ENCODE measurements at places on chromosomes 2 and 18. TPM values are rescaled to one million over a fixed set of nuclear protein-coding genes. Genes with fewer than 3 reads are reported as not detected.

The CFC1 gene
- not detected for total RNA-seq

The GALNT14 gene
- total RNA-seq, result 1.1 TPM

The ATP6V1B1 gene
- not detected for total RNA-seq

The APCDD1 gene
- not detected for total RNA-seq

The ELOA2 gene
- total RNA-seq, result not detected

The TEX44 gene
- total RNA-seq, result not detected

The C1GALT1C1L gene
- not detected for total RNA-seq

The ASB18 gene
- not detected for total RNA-seq

The LONRF2 gene
- total RNA-seq, result 0.20 TPM

The RAX gene
- not detected for total RNA-seq

The STPG4 gene
- not detected for total RNA-seq

The FBXO36 gene
- total RNA-seq, result 2.0 TPM

The THUMPD2 gene
- total RNA-seq, result 16.9 TPM

GRCh38 chr2:166074430-166074829 lies 53.4 kb downstream of the SCN1A start:
- no peak for DNase-seq

- no peak for DNase-seq
Measured at GRCh38 chr2:226733189-226733858, 66.3 kb downstream of the IRS1 start.

- no peak for DNase-seq
Measured at GRCh38 chr2:74583504-74583903, 29.0 kb downstream of the DOK1 start.

DNA sequence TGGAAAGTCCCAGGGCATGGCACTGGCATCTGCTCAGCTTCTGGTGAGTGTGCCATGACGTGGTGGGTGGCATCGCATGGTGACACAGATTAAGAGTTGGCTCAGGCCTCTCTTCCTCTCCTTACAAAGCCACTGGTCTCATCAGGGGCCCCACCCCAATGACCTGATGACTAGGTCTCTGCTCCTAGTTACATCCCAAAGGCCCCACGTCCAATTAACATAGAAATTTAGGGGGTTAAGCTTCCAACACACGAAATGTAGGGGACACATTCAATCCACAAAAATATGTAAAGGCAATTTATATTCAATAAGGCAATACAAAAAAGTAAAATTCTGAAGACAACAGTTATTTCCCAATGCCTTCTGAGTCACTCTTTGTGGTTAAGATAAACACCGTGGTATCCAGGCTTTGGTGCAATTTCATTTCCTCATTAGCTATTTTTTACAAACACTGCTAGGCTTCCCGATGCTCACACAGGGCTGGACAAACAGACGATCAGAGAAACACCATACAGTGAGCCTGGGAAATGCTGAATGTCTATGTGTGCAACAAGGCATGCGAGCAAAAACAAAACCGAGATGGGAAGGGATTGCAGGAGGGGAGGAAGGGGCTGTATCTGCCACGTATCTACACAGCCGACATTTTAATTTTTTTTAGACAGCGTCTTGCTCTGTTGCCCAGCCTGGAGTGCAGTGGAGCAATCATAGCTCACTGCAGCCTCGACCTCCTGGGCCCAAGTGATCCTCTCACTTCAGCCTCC lies 67.2 kb downstream of the MBP start:
- peak; percentile 76 for DNase-seq

DNA sequence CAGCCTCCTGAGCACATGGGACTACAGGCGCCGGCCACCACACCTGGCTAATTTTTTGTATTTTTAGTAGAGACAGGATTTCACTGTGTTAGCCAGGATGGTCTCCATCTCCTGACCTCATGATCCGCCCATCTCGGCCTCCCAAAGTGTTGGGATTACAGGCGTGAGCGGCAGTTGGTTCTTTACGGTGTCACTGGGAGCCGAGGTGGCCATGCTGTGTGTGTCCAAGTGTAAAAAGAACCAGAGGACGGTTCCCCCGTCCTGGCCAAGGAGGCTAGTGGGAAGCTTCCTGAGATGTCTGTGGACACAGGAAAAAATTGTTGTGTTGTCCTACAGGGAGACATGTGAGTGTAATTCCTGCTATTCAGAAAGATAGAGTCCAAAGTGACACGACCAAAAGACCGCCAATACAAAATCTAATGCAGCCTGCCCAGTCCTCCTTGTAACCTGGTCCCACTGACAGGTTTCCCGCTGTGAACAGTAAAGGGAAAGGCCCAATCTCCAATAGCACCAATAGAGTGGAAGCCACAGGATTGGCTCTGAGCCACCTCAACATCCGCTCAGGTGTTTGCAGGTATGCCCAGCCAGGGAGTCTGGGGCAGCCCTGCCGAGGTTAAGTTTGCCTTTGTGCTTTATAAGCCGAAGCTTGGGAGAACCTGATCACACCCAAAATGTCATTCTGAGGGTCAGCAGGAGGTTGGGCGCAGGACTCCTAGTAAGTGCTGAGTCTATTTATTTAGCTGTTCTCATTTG lies 40.6 kb downstream of the NCK2 start:
- DNase-seq, result no peak

GRCh38 chr18:13538630-13539029 lies 187.7 kb downstream of the FAM210A start:
- no peak for DNase-seq

DNA sequence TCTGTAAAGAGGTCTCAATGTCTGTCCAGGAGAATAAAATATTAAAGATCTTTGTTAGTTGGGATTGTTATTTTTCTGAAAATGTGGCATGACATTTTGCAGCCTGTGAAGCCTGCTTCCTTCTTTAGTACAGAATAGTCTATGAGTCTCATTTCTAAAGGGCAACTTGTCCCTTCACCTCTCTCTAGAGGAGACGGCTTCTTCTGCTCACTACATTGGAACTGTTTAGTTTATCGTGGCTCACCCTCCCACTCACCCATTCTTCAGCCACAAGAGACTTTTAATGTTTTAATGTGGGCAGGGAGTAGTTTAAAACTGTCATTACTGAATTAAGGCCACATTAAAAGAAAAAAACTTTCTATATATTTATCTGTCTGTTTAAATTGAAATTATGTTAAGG lies 161.0 kb downstream of the BARD1 start:
- DNase-seq, result peak; percentile 6

DNA sequence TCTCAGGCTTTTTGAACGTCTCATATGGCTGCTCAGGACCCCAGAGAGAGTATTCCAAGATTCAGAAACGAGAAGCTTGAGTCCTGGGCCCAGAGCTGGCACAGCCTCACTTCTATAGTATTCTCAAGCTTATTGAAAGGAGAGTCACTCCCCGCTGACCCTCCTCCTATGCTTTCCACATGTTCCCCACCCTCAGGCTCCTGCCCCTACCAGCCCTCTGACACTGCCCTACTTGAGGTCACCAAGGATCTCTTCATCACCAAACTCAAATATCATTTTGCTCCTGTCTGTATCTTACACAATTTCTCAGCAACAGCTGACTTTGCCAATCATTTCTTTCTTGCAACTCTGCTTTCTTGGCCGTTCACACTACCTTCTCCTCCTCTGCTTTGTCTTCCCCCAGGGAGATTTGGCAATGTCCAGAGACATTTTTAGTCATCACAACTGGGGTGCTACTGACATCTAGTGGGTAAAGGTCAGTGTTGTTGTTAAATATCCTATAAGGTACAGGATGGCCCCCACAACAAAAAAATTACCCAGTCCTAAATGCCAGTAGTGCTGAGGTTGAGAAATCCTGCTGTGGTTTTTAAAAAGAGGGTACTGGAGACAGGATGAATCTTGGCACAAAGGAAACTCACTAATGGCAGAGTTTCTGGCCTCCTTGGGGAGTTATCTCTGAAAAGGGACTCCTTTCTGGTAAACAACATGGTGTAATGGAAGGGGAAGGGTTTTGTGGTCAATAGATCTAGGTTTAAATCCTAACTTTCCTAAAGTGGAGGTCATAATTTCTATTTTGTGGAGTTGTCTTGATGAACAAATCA lies 26.9 kb upstream of the INSIG2 start:
- peak; percentile 4 for DNase-seq

DNA sequence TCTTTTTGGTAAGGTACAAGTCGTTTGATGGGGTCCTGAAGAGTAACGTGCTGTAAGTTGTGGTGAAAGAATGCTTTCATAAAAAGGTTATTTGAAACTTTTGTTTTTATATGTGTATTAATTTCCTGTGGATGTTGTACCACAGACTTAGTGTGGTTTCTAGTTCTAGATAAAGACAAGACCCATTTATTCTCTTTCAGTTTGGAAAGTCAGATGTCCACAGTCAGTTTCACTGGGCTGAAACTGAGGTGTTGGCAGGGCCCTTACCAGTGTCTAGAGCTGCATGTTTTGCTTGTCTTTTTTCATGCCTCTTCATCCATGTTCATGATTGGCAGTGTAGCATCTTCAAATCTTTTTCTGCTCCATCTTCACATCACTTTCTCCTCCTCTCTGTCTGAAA lies 22.1 kb upstream of the DOCK10 start:
- peak; percentile 15 for DNase-seq

GRCh38 chr2:110994250-110994961 lies 126.3 kb upstream of the BCL2L11 start:
- DNase-seq, result no peak

- DNase-seq, result peak; percentile 41
Measured at GRCh38 chr2:8289111-8289510, 392.7 kb upstream of the ID2 start.

GRCh38 chr2:205658068-205658467 lies 24.2 kb upstream of the NRP2 start:
- no peak for DNase-seq

DNA sequence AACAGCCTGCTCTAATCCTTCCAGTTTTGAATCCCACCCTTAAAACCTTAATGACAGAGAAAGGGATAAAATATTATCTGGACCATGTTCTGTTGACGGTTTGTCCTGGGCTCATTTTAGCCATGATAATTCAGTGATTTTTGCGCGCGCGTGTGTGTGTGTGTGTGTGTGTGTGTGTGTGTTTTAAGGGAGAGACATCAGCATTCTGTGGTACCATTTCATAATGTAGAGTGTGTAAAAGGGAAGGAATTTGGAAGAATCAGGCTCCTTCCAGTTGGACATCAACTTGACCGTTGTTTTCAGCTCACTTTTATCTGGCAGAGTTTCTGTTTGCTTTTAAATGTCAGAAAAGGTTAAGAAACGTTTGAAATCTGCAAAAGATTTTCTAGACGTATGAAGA lies 535.5 kb downstream of the TNS1 start:
- DNase-seq, result no peak

DNA sequence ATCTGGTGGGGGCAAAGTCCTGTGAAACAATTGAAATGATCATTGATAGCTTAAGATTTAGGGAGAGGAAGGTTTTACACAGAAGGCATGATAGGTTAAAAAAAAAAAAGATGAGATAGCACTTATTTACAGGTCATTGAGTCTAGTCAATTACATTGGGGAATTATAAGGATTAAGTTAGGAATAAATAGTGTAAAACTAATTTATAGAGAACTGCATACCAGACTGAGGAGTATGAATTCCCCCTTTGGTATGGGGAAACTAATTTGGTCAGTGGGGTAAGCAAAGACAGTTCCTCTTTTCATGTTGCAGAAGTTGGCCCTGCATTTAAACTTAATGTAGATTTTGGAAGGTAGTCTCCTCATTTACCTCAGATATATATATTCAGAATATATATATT lies 10.8 kb downstream of the GLS start:
- DNase-seq, result no peak

DNA sequence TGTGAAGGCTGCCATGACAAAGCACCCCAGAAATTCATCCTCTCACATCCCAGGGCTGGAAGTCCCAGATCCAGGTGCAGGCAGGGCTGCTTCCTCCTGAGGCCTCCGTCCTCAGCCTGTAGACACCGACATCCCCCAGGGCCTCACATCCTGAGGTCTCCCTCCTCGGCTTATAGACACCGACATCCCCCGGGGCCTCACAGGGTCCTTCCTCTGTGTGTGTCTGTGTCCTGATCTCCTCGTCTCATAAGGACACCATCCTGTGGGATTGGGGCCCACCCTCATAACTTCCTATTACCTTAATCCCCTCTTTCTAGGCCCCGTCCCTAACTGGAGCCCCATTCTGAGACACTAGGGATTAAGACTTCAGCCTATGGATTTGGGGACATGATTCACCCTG lies 92.0 kb upstream of the SNTG2 start:
- no peak for DNase-seq

DNA sequence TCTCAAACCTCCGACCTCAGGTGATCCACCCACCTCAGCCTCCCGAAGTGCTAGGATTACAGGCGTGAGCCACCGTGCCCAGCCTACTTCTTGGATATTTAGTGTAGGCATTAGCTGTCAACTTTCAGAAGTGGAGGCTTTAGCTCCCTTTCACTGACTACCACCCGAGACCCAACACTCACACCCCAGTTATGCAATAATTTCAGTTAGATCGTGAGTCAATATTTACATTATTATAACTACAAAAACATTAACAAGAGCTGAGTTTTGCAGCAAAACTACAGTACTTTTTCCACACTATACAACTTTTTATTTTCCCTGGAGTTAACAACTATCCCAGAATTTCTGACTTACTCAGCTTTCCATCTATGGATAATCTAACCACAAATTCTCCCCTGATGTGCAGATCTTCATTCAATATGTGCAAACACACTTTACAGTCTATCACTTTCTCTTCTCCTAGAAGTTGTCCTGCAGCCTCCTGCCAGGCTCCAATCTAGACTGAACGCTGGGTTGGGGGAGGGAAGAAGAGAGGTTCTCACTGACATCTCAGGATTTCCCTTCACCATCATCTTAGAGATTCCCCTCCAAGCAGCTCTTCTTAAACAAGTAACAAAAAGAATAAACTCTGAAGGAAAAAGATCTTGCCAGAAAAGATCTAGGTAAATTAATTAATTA lies 10.1 kb downstream of the TBC1D8 start:
- DNase-seq, result no peak

- DNase-seq, result no peak
Measured at GRCh38 chr2:46900381-46900780, 15.2 kb downstream of the MCFD2 start.

GRCh38 chr2:6523476-6523875 lies 342.2 kb downstream of the CMPK2 start:
- no peak for DNase-seq

DNA sequence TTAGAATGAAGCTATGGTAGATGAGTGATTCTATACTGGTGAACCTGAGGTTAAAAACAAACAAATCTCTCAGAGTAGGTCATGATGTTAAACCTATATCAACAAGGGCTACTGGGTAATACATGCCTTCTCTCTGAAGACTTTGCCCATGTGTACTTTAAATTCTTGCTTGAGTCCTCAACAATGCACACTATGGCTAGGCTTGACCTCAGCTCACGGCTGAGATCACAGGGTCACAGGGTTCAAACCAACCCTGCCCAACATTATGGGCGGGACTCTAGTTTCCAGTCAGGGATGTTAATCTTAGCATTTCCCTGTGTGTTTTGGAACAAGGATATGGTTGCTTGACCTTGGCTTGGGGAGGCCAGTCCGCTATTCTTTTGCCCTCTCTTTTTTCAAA lies 7.7 kb downstream of the CD28 start:
- no peak for DNase-seq

GRCh38 chr2:930935-931334 lies 19.7 kb upstream of the SNTG2 start:
- DNase-seq, result no peak

DNA sequence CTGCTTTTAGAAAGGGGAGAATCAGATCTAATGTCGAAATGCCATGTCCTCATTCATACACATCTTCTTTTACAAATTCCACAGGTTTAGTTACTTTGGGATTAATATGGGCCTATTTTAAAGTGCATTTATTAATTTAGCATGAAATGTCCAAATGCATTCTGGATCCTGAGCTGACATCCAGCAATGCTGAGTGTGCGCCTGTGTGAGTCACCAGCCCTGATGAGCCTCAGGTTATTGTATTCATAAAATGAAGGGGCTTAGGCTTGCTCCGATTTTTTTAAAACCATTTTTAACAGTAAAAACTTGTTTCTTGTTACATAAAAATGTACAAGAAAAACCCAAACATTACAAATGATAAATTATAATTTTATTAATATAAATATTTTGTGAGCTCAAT lies 94.1 kb downstream of the SH3YL1 start:
- DNase-seq, result no peak

Measured in activated CD8-positive, alpha-beta T cell treated with anti-CD3 and anti-CD28 coated beads for 36 hours (primary cell).